Umbilical cord (tissue), 2 donors: ENCODE measurements at places on chromosomes 16 and 17. TPM values are rescaled to one million over a fixed set of nuclear protein-coding genes. Genes with fewer than 3 reads are reported as not detected.

KRT27 gene
- total RNA-seq, result not detected

WNT9B gene
- total RNA-seq, result not detected

CCL8 gene
- total RNA-seq, result 2.9 TPM

FLYWCH2 gene
- 25.5 TPM for total RNA-seq

HBQ1 gene
- total RNA-seq, result not detected

NTN1 gene
- total RNA-seq, result 5.8 TPM

PDE6G gene
- total RNA-seq, result not detected

CES4A gene
- total RNA-seq, result 4.1 TPM

- peak; percentile 88 for DNase-seq
Observed at GRCh38 chr17:4584101-4584916, at the start of gene SMTNL2. SMTNL2 (plus strand) TSS chr17:4584529; CDS start chr17:4584606, 77 bp downstream.

GRCh38 chr17:6797718-6798351 lies 21.8 kb downstream of the FBXO39 start:
- DNase-seq, result no peak

DNA sequence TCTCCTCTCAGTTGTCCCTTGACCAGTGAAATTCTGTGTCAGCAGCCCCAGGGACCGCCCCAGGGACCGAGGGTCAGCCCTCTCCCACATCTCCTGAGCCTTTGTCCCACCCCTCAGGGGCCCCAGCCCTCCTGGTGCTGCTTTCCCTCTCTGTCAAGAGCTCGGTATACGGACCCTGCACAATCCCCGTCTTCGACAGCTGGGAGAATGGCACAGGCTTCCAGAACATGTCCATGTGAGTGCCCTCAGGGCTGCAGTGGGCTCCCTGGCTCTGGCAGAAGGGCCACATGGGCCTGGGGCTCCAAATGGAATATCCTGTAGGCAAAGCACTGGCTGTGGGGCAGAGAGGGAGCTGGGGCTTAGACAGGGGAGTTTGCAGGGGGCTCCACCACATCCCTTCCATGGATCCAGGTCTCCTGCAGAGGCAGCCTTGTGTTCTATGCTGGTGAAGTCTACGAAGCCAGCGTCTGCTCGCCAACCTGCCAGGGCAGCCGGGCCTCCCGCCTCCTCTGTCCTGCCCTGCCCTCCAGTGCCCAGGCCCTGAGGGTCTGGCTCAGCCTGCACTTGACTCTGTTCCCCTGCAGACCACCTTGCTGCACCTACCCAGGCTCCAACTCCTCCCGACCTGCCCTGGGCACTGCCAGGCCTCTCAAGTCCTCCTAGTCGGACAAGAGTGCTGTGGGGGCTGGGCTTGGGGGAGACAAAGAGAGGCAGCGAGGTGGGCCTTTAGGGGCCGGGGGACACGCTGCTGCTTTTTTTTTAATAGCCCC lies 28.0 kb downstream of the ADGRG5 start:
- DNase-seq, result no peak

- DNase-seq, result no peak
Observed at GRCh38 chr17:4777969-4778760, 6.5 kb downstream of the TM4SF5 start.

- DNase-seq, result no peak
Observed at GRCh38 chr16:25063865-25064264, 47.7 kb upstream of the LCMT1 start.

- no peak for DNase-seq
Observed at GRCh38 chr16:19338335-19338734, 52.8 kb downstream of the CLEC19A start.

DNA sequence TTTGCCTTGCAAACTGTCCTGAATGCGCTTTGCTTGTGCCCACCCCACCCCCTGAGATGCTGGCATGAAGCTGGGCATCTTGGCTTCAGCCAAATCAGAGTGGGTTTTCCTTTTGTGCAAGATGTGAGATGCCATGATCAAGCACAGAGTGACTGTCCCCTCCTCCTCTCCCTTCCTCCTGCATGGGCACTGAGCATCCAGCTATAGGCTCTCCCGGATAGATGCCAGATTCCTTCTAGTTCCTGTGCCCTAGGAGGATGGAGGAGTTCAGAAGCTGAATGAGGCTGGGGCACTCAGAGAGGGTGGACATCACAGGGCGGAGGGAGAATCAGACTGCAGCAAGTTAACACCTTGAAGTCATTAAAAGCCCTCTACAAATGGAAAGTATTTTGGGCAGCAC lies 384.1 kb upstream of the CCL2 start:
- no peak for DNase-seq

DNA sequence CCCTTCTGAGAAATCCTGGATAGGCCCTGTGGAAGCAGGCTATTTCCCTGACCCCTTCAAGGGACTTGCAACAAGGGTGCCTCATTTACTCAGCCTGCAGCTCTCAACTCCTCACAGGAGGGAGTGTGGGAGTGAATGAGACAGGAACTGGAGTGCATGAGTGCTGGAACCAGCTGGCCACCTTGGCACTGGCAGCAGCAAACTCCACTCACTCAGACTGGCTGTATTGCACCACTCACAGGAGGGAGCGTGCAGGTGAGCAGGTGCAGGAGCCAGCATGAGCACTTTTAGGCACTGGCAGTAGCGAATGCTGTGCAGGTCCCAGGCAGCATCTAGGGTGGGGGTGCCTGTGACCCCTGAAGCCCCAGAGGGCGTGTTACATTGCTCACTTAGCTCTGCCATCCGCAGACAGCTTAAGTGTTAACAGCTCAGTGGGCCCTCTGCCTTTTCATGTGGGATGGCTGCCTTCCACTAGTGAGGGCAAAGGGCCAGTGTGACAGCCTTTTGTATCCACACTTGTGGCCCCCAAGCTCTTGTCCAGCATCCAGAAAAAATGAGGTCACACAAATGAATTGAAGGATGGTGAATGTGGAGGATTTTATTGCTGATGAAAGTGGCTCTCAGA lies 11.0 kb upstream of the ZNHIT3 start:
- no peak for DNase-seq

- DNase-seq, result peak; percentile 31
Observed at GRCh38 chr17:68509141-68510057, 2.8 kb upstream of the PRKAR1A start.

DNA sequence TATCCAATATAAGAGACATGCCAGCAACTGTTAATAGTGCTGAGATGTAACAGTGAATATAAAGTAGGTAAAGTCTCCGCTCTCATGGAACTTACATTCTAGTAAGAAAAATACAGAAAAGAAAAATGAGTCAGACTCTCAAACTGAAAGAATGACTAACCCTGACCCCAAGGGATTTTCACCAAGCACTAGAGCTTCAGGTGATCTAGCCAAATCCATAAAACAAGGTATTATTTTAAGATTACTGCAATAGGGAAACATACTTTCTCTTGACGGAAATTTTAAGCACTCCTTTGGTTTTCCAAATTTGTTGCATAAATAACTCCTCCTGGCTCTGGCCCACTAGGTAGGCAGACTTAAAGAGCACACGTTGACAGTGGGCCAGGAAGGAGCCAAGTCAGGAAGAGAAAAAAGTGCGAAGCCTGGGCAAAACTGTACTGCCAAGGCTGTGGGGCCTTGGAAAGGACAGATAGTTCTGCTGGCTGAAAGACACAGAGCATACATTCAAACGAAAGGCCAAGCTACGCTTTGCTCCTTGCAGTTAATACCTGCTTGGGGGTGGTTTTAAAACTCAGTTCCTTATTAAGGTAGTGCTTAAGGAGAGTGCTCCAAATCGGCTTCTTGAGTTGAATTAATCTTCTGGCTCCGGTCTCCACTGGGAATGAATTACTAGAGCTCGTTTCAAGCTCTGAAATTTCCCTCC lies 1.4 kb downstream of the GOT2 start:
- no peak for DNase-seq

- DNase-seq, result no peak
Observed at GRCh38 chr17:72358465-72358864, 237.6 kb downstream of the SOX9 start.

GRCh38 chr17:66580956-66581391 lies 253.9 kb upstream of the CACNG5 start:
- DNase-seq, result peak; percentile 49

DNA sequence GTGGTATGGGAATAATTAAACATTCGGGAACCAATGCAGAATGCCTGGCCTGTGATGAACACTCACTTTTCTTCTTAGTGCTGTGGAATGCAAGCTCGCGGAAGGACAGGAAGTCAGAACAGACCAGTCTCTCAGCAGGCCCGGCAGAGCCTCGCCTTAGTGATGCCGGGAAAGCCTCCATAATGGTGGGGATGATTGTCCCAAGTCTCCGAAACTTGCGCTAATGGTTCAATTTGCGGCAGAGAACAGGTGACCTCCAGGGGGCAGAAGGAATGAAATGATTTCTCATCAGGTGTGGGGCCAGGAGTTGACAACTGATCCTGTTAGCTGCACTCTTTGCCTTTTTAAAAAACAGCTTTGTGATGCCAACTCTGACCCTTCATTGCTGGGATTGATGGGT lies 170.6 kb downstream of the GSG1L start:
- no peak for DNase-seq

GRCh38 chr16:82633964-82634600 lies 7.3 kb downstream of the CDH13 start:
- peak; percentile 71 for DNase-seq

- DNase-seq, result no peak
Observed at GRCh38 chr17:77695386-77695785, 263.1 kb upstream of the TNRC6C start.

- no peak for DNase-seq
Observed at GRCh38 chr17:17018612-17019429, 23.4 kb upstream of the MPRIP start.

GRCh38 chr17:74165797-74166365 lies 37.6 kb upstream of the RPL38 start:
- DNase-seq, result no peak

GRCh38 chr17:49566668-49567071 lies 9.0 kb upstream of the NXPH3 start:
- no peak for DNase-seq
